Sigmoid colon (tissue), 7 donors: ENCODE measurements at places on chromosomes 1 and 21.

DNA sequence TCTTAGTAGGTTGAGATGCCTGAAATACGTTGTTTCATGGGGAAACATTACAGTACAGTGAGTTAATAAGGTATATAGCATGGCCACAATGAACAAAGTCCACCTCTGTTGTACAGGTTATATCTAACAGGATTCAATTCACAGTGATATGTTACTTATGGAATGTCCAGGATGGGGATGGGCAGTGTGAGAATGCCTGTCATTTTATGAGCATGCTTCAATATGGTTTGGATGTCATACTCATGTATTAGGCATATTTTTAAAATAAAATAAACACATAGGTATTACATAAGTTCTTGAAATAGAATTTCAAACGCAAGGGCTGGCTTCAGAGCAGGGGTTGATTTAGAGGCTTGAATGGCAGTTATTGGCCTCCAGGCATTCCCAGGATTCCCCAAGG is 6.1 kb upstream of the PHLDA3 start:
- DNase-seq, result no peak

GRCh38 chr1:40856656-40857302 is 5.4 kb downstream of the CITED4 start:
- no peak for DNase-seq

DNA sequence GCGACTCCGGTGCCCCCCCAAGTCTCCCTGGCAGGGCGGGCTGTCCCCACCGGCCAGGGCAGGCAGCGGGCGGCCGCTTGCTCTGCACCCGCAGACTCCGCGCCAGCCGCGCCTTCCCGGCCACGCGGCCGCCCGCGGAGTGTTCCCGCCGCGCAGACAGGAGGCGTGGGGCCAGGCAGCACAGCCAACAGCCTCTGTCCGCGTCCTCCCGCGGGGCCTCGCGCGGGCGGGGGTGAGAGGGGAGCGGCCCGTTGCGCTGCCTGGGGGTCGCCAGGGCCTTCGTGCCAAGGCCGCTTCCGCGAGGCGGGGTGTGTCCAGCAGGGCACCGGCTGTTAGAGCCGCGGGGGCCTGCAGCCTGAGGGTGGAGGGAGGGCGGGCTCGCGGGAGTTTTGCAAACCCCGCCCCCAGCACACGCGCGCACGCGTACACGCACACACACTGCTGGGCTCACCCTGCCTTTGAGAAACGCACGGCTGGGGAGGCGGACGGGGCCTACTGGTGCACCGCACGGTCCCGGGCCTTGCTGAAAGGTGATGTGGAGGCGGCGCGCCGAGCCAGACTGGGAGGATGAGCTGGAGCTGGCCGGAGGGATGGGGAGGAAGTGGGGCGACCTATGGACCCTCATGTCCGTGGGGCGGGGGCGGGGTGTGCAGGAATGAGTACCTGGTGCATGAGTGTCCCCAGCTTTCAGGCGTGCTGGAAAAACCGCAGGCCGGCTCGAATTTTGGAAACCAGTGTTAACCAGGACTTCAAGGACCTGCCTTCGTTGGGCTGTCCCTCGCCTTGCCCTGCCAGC is 41.5 kb downstream of the KIAA1614 start:
- DNase-seq, result peak; percentile 90

DNA sequence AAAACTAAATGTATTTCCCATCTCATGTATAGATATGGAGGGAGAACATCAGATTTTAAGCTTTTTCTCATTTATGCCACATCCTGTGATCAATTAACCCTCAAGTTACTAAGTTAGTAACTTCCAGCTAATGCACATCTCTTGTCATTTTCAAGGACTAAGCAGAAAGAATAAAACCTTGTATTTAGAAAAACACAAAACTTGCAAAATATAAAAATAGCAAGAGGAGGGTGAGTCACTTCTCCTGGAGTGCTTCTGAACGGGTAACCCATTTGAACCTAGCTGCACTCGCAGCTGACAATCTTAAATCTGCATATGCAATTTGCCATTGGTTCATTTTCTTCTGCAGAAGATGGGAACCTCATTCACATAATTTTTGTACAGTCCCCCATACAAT is 500.5 kb downstream of the SETD4 start:
- no peak for DNase-seq

DNA sequence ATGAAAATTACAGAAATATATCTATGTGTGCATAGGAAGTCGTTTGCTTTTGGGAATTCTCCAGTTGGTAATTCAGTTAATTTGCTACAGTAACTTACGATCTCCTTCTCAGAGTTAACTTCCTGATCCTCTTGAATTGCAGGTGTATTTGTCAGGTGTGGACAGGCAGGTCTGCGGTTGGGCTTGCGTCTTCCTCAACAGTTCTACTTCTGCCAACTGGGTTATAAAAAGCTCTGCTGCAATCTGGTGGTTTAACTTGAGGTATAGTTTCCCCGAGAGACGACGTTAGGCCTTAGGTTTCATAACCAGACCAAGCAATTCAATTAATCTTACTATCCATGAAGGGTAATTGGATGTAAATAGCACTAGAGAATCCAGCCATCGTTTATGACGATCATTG is 88.2 kb downstream of the GABPA start:
- no peak for DNase-seq

- no peak for DNase-seq
These were observed 63.2 kb downstream of the MPZL1 start for GRCh38 chr1:167784876-167785550.

- no peak for DNase-seq
These were observed 14.5 kb upstream of the STUM start for GRCh38 chr1:226534098-226534497.

- no peak for DNase-seq
These were observed 7.6 kb downstream of the ZBTB48 start for GRCh38 chr1:6587261-6588005.
